ENCODE measurements at places on chromosomes 6 and 20.
A peak's percentile ranks its signal among the peaks of the same experiment; 100 is the strongest.

- DNase-seq, result no peak
These were observed 31.5 kb downstream of the TRAF3IP2 start for GRCh38 chr6:111573892-111574797.

GRCh38 chr20:6827472-6827871, 60.0 kb downstream of the BMP2 start:
- no peak for DNase-seq

DNA sequence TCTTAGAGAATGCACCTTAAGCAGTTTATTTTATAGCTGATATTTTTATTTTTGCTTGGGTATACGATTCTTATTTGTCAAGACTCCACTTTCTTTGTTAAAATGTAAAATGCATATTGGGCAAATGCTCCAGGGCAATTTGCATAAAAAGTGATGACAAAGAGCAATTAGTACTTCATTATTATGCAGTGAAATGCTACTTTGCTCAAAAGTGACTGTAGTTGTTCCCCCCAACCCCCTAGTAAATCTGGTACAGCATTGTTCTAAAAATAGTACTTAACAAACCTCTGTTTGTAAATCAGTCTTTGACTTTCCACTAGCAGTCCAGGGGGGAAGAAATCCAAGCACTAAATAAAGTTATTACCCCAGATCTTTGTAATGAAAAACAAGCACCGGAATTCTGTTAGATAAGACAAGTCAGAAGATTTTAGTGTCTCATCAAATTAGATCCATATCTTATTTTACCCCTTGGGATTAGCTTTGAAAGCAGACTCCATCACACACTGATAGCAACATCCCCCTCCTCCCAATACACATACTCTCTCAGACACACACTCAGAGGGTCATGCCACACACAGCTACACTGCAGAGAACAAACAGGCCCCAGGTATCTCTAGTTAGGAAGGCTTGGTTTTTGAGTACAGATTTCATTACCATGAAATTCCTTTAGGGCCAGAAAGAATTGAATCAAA, 32.9 kb upstream of the BACH2 start:
- DNase-seq, result no peak

DNA sequence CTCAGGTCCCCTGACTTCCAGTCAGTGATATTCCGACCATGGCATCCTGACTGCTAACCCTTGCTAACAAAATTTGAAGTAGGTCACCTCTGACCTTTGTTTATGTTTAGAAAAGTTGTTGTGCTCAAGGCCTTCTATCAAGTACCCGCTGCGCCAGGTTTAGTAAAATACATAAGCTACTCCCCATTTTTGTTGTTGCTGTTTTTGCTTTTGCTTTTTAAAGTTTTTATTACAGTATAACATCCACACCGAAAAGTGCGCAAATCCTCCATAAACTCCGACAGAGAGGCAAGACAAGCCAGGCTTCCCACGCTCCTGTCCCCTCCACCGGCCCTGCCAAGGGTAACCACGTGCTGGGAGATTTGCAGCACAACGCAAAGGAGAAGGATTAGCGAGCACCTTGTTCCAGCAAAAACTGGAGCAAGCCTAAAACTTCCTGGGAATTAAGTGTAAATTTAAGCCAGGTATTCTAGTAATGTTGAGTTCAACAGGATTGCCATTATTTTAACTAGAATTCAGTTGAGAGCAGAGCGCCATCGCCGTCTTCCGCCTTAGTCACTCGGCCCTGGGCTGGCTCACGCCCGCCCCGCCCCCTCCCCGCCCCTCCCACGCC, 17.8 kb upstream of the HMGN4 start:
- peak; percentile 90 for DNase-seq

DNA sequence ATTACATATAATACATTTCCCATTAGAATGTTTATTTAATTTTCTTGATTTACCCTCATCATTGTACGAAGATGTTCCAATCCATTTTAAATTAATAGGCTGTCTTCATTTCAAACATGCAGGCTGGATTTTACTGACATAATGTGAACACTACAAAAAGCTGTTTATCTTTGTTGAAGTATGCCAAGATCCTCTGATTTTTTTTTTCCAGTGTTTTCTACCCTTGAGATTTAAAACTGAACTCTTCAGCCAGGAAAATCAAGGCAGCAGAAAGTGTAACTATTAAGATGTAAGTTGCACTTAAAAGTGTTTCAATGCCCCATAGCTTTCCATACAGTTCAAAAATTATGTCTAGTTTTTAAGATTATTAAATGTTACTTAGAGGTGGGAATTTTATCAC, 43.5 kb downstream of the PRKN start:
- no peak for DNase-seq

DNA sequence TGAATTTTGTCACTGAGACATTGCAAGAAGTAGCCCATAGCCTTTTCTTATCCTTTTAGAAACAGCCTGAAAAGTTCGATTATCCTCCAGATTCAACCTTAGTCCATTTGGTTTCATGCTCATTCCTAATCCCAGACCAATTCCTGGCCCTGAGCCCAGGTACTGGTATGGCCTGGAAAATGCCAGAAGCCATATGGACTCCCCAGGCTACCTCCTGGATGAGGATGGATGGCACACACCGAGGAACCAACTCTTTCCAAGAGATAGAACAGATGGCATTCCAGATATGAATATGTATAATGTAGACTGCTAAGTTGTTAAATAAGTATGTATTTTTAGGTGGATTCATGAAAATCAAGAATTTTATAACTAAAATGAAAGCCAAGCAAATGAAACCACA, 51.6 kb upstream of the SNAP25 start:
- DNase-seq, result no peak

DNA sequence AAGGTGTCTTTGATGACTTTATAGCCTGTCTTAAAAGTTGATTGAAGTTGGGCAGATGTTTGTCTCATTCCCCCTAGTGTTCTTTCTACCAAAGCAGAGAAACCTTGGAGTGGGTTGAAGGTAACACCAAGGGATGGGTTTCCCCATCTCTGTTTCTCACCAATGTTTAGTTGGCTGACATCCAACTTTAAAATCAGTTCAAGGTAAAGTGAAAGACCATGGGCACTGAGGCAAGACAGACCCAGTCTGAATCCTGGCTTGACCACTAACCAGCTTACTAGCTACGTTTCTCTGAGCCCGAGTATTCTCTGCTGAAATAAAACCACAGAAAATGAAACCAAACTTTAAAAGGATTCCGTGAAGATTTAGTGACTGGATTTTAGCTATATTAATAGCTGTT, 258.9 kb downstream of the KIF16B start:
- DNase-seq, result no peak

DNA sequence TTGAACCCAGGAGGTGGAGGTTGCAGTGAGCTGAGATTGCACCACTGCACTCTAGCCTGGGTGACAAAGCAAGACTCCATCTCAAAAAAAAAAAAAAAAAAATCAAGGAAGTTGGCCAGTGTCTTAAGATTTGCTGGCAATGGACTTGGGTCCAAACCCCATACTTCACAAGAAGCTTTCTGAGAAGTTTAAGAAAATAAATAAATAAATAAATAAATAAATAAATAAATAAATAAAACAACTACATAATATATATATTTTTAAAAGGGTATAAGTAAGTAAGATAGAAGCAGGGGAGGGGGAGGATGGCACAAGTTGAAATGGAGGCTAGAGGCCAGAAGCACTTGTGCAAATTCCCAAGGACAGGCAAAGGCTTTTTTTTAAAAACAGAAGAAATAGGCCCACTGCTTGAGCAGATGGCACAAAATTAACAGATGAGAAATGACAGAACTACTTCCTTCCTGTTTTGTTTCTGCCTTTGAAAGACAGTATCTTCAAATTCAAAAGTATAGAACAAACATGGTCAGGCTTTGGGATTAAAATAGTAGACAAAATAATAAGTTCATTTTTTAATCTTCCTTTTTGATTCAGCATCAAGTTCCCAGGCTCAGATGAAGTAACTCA, 287.7 kb downstream of the ALDH8A1 start:
- DNase-seq, result no peak
